Ovary (tissue), 10 donors: ENCODE measurements at places on chromosomes 13 and 19.

- DNase-seq = no peak
These were observed 4.6 kb downstream of the PKN1 start for GRCh38 chr19:14437578-14438140.

- DNase-seq = no peak
These were observed 12.3 kb upstream of the HSPH1 start for GRCh38 chr13:31174018-31174417.

DNA sequence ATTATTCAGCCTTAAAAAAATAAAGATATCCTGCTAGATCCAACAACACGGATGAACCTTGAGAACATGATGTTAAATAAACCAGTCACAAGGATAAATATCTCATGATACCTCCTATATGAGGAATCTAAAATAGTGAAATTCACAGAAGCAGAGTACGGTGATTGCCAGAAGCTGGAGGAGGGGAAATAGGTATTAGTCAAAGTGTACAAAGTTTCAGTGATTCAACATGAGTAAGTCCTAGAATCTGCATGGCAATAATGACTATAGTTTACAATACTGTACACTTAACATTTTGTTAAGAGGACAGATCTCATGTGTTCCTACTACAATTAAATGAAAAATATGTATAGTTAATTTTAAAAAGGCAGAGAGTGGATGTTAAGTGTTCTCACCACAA is 206.6 kb upstream of the SLC10A2 start:
- no peak for DNase-seq

DNA sequence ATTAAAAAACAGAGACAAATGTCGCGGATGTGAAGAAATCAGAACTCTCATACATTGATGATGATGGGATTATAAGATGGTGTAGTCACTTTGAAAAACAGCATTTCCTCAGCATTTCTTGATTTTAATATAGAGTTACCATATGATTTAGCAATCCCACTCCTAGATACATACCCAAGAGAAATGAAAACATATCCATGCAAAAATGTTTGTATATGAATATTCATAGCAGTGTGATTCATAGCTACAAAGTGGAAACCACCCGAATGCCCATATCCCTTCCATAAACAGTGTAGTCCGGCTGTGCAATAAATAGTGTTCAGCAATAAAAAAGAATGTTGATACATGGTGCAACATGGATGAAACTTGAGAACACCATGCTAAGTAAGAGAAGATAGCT is 44.6 kb downstream of the DPY19L3 start:
- DNase-seq = no peak

DNA sequence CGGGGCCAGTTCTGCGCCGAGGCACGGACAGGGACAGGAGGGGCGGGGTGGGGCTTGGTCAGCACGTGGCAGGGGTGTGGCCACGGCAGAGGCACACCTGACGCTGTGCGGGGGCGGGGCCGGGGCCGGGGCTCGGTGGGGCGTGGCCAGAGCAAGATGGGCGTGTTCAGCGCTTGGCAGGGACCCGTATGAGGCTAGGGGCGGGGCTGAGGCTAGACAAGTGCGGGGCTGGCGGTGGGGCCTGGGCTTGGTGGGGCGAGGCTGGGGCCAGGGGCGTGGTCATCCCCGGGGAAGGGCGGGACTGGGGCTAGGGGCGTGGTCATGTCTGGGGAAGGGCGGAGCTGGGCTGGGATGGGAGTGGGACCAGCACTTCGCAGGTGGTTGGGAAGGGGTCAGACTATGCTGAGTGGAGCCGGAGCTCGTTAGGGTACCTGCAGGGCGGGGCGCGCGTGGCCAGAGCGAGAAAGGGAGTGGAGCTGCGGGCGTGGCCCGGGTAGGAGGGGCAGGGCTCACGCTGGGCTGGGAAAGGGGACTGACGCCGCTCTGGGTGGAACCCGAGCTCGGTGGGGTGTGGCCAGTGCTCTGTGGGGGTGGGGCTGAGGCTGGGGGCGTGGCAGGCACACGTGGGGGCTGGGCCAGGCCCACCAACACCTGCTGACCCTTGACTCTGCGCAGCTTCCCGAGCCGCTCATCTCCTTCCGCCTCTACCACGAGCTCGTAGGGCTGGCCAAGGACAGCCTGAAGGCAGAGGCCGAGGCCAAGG is 12.8 kb downstream of the POLR2E start:
- peak; percentile 64 for DNase-seq

GRCh38 chr13:106681536-106681935 is 113.6 kb upstream of the ARGLU1 start:
- no peak for DNase-seq

GRCh38 chr19:49347835-49348234 is 12.6 kb downstream of the CD37 start:
- DNase-seq = no peak

GRCh38 chr19:10918359-10918758 is 10.1 kb downstream of the YIPF2 start:
- DNase-seq = no peak

DNA sequence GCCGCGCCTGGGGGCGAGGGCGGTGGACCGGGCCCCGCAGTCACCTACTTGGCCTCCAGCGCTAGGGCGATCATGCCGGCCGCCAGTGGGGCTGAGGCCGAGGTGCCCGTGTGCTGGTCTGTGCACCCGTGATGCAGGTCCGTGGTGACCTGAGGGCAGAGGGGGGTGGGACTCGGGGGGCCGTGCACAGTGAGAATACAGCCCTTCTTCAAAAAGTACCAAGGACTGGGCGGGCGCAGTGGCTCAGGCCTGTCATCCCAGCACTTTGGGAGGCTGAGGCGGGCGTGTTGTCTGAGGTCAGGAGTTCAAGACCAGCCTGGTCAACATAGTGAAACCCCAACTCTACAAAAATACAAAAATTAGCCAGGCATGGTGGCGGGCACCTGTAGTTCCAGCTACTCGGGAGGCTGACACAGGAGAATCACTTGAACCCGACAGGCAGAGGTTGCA is 5.0 kb upstream of the C19orf25 start:
- DNase-seq = no peak

- no peak for DNase-seq
These were observed 62.3 kb downstream of the ITGBL1 start for GRCh38 chr13:101514695-101515275.

- no peak for DNase-seq
These were observed 9.0 kb upstream of the ACSBG2 start for GRCh38 chr19:6126335-6126974.

- no peak for DNase-seq
These were observed 169.9 kb downstream of the DCT start for GRCh38 chr13:94309576-94309975.

DNA sequence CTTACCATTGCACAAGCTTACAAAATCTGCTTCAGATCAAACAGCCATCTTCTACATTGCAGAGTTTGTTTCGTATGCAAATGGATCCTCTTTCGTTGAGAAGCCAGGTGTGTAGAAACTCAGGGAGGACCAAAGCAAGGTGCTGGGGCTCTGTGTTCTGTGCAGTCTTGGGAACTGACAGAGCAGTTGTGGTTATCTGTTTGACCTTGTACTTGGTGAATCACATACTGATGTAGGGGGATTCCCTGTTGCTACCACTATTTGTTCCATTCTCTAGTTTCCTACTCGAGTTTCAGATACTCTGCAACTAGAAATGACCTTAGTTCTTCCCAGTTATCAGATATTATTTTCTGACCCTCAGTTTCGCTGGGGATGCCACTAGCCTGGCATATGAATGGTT is 95.2 kb upstream of the CLDN10 start:
- DNase-seq = no peak
